ENCODE measurements at places on chromosomes 16 and 17. TPM values are rescaled to one million over a fixed set of nuclear protein-coding genes. Genes with fewer than 3 reads are reported as not detected.

DNA sequence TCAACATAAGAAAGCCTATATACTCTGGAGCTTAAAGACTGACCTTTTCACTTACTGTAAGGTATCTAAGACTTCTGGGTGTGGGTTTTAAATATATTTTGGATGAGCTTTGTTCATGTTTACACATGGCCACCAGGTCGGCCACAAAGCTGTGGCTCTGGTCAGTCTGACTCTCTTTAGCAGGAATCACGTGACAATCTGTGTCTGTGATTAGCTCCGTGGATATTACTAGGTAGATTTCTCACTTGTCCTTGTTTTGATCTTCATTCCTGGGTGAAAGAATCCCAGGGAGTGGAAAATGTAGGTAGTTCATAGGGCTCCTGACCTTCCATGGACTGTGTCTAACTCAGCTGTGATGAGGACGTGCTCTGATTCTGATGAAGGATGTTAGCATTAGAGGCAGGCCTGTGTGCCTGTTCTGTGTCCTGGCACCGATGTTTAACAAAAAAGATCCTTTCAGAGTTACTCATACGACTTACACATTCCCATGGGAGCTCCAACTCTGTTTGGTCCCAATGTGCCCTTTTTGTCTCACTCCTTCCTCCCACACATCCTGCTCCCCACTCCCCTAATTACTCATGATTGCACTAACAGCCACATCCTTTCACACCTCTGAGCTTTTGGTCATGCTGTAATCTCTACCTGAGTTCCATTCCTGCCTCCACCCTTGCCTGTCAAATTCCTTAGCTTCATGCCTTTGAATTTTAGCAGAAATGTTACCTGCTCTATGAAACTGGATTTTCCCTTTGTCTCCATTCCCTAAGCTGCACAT is 425.1 kb downstream of the MAF start:
- no peak for DNase-seq

- no peak for DNase-seq
Observed at GRCh38 chr17:66494023-66494803, 191.8 kb downstream of the PRKCA start.

DNA sequence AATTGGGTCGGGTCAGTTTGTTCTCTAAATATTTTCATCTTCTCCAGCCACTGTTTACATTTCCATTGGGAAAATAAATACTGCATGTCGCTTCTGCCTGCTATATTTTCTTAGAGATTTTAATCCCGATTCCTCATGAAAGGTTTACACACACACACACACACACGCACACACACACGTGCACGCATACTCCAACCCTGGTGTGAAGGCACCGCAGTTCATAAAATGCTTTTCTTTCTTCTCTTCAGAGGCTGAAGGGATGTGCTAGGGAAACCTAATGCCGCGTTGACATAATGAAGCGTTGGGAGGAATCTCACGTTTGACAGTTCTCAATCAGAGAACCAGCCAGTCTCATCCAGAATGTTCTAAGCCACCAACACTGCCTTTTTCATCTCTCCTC is 222.9 kb upstream of the IRX3 start:
- no peak for DNase-seq

Gene PPL
- total RNA-seq: 5.6 TPM

Gene TPPP3
- total RNA-seq: 9.6 TPM

Measured in cardiac septum (tissue), 1 donor.